ENCODE measurements at places on chromosomes 7 and 10. TPM values are rescaled to one million over a fixed set of nuclear protein-coding genes. Genes with fewer than 3 reads are reported as not detected.

Gene MSMB
- polyA plus RNA-seq: not detected

DNA sequence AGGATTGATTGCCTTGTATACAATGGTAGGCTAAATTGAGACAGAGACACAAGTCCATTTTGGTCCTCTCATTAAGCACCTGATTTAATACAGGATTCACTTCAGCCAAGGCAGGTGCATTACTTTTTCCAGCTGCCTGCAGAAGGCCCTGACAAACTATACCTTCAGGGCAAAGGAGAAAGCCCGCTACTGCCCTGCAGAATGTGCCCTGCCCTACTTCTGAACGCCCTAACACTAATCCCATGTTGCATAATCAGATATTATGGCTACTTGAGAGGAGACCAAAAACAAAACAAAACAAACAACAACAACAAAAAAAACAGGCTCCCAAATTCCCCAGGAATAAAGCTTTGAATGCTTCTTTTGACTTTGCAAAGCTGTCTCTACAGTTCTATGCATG, 116.9 kb upstream of the ABI1 start:
- no peak for DNase-seq

DNA sequence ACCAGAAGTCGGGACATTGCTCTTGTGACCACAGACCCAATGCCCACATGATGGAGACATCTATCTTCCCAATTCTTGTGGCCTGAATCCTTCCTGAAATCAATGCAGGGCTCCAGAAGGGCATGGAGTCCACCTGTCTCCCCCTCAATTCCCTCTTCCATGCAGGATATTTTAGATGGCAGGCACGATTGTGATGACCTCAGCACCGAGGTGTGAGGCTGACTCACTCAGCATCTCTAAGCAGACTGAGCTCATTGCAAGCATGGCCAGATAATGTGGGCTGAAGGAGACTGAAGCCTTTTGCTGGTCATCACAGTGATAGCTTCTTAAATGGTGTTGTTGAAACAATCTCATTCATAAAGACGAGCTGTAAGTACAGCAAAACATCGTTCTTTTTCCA, 374.9 kb upstream of the PODXL start:
- DNase-seq: no peak

Gene AKR1C4
- not detected for polyA plus RNA-seq

GRCh38 chr10:75461672-75462649, 30.5 kb downstream of the LRMDA start:
- DNase-seq: no peak

DNA sequence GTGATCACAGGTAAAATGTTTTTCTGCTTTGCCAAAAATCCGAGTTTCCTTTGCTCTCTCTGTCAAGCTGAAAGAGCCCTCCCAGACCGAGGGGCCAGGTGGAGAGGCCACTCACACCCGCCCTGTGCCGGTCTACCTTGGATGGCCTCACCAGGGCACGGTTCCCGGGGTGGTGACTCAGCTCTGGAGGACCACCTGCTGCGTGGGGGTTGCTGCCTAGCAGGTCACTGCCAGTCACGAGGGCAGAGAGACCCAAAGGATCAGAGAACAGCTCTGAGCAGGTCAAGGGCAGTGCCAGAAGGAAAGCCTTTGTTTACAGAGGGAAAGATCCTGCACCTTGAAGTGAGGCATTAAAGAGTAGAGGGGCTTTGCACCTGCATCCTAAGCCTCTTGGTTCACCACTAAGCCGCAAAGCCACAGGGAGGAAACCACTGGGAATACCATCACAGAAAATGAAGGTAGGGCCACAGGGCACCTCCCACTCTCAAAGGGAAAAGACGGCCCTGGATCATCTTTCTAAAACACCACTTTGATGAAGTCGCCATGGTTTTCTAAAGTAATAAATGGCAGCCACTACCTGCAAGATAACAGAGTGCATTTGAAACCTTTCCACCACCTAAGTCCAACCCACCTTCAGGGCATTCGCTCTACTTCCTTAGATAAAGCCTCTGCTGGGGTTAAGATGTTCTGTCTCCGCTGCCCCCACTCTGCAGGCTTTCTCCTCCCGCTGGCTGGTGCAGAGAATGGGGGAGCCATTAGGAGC, 160.3 kb upstream of the KLF14 start:
- no peak for DNase-seq

- no peak for DNase-seq
These were observed 147.6 kb upstream of the SHH start for GRCh38 chr7:155959894-155960293.

DNA sequence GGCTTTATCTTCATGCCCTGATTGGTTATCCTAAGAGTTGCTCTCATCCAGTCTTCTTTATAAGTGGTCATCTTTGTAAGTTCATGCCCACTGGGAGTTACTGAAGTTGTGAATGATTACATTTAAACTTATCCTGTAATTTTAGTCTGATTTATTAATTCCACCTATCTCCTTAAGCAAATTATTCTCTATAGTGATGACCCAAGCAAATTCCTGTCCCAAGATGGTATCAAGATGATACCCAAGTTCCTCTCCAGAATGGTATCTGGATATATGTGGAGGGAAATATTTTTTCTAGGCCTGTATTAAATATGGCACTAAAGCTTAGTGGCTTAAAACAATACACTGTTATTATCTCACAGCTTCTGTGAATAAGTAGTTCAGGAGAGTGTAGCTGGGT, 22.6 kb upstream of the VOPP1 start:
- DNase-seq: no peak

All from left kidney (tissue), 8 donors.